ENCODE measurements at places on chromosomes 5 and 9.

DNA sequence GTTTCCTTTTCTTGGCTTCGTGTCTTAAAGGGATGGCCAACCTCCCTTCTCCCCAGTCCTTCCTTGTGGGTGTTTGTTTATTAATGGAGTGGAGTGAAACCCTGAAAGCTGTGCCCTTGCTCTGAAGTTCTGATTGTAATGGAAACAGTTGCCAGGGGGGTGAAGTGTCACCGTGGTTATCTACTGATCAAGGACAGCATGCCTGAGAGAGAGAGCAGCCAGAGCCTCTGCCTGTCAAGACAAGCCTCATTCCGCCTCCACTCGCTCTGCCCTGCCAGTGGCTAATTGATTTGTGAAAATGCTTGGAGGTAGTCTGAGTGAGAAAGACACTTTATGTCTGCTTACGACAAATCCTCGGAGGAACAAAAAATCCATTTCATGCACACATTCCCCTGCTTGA, 143.7 kb upstream of the SLC30A5 start:
- no peak for DNase-seq

GRCh38 chr9:84538879-84539278, 130.7 kb upstream of the NTRK2 start:
- DNase-seq: no peak

DNA sequence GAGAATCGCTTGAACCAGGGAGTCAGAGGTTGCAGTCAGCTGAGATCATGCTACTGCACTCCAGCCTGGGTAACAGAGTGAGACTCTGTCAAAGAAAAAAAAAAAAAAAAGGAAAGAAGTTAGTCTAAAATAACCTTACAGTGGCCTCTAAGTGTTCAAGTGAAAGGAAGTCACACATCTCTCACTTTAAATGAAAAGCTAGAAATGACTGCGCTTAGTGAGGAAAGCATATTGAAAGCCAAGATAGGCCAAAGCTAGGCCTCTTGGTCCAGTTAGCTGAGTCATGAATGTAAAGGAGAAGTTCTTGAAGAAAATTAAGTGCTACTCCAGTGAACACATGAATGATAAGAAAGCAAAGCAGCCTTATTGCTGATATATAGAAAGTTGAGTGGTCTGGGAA, 38.1 kb downstream of the ITGA1 start:
- DNase-seq: no peak

GRCh38 chr9:69344459-69344858, 19.4 kb downstream of the ENTREP1 start:
- DNase-seq: no peak

DNA sequence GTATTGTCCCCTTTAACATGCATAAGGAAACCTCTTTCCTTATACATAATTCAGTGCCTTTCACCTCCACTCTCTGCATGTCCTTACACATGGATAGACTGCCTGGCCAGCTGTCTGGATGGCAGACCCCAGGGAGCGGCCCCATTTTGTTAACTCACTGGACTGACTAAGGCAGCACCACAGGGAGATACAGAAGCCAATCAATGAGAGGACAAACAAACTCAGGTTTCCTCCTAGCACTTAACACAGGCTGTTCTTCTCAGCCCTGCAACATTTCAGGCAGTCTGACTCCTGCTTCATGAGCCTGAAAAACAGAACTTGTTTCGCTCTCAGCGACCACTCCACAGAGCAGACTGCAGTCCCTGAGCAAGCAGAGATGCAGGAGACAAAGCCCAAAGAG, 135.4 kb upstream of the RASEF start:
- DNase-seq: no peak

GRCh38 chr9:114893221-114894010, 37.0 kb downstream of the TNFSF8 start:
- no peak for DNase-seq

DNA sequence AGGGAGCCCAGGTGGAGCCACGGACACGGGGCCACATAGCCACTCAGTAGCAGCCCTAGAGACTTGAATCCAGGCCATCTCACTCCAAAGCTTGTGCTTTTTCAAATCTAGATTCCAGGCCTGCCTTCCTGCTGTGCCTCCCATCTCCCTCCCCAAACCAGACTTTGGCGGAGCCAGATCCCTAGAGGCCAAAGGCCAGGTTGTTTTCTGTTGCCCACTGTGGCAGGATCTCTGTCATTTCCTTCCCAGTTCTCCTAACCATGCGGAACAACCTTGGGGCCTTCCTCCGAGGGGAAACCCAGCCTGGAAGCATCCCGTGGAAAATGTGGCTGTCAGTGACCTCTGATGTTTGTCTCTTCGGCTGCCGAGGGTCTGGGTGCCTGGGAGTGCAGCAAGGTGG, 16.4 kb upstream of the RPS14 start:
- DNase-seq: no peak

GRCh38 chr5:52378237-52378636, 409.5 kb upstream of the ITGA1 start:
- DNase-seq: no peak

DNA sequence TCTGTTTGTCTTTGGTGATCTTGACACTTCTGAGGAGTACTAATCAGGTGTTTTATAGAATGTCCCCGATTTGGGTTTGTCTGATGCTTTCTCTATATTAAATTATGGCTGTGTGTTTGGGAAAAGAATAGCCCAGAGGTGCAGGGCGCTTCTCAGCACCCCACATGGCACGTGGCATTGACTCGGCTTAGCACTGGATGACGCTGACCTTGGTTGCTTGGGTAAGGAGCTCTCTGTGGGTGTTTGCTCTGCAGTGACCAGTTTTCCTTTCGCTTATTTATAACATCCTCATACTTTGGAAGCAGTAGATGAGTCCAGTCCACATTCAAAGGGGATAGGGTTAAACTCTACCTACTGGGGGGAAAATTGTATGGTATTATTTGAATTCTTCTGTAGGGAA, 12.5 kb upstream of the FAM120AOS start:
- DNase-seq: no peak

GRCh38 chr5:90519081-90519480, 10.3 kb downstream of the LYSMD3 start:
- no peak for DNase-seq

DNA sequence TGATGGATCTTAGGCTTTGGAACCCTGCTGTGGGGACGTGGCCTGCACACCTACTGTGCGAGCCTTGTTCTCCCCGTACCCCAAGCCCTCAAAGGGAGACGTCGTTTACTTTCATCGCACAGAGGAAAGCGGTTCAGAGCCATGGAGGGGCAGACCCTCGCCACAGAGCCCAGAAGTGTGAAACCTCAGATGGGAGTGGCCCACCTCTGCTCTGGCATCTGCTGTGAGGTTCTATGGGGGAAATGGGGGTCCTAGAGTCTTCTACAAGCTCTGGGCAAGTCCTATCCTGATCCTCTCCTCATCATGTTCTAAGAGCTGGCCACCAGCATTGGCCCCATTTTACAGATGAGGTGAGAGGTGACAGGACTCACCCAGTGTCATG, 3.7 kb upstream of the RNF44 start:
- no peak for DNase-seq

- DNase-seq: no peak
Measured at GRCh38 chr9:111945216-111945615, 48.6 kb downstream of the UGCG start.

DNA sequence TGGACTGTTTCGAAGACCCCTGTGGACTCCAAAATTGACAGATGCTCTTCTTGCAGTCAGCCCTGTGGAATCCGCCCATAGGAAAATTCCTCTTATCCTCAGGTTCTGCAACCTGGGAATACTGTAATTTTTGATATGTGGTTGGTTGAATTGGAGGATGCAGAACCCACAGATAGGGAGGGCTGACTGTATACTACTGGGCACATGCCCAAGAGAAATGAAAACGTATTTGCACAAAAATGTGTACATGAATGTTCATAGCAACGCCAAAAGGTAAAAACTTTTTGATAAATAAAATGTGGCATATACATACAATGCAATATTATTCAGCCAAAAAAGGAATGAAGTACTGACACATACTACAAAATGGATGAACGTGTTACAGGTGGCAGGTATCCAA, 1.9 kb upstream of the SNAPC3 start:
- no peak for DNase-seq

DNA sequence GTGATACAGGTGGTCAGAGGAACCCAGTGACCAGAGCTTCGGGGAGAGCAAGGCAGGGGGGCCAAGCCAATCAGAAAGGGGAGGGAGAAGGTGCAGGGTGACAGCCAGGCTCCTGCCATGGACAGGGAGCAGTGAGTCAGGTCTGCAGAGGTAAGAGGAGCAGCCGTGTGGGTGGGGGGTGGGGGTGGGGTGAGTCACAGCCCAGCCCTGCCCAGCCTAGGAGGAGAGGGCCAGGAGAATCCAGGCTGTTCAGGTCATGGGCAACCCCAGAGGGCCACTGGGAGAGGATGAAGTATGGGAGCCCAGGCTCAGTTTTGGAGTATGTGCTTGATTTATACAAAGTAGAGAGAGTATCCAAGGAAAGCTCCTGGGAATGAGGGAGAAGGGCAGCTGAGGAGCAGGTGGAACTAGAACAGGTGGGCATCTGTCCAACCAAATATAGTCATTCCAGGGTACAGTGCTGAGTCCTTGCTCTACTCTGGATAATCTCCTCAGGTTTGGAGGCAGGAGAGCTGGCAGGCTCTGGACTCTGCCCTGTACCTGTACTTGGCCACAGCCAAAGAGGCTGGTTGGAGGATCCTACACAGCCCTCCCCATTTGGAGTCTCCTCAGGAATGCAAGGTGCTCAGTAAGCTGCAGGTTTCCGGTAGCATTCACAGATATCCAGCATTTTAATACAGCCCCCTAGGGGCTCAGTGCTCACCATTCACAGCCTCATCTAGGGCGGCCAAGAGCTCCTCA, 1.6 kb downstream of the HBEGF start:
- no peak for DNase-seq

DNA sequence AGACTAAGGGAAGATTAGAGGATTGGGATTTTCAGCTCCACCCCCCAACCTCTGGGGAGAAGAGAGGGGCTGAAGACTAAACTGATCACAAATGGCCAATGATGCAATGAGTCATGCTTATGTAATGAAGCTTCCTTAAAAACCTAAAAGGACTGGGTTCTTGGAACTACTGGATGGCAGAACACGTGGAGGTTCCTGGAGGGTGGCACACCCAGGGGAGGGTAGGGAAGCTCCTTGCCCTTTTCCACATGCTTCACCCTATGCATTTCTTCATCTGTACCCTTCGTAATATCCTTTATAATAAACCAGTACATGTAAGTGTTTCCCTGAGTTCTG, 48.6 kb downstream of the ARHGEF28 start:
- no peak for DNase-seq

DNA sequence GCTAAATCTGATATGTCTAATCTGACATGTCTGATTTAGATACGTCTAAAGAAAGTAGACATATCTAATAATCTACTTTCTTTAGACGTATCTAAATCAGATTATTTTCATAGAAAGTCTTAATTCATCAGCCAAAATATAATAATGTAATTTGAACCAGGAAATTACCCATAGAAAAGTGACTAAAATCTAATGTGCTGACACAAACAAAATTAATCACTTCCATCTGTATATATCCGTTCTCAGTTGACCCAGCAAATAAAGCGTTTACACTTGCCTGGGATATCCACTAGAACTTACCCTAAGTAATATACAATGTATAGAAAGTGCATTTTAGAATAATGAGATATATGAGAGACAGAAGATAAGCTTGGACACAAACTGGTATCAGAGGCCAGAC, 56.7 kb downstream of the TTLL11 start:
- DNase-seq: no peak

- peak; percentile 16 for DNase-seq
Measured at GRCh38 chr9:122122903-122123632, 30.0 kb upstream of the TTLL11 start.

- DNase-seq: no peak
Measured at GRCh38 chr9:99859243-99859980, 37.7 kb downstream of the NR4A3 start.

GRCh38 chr5:143955141-143955540, 143.2 kb downstream of the HMHB1 start:
- peak; percentile 54 for DNase-seq

- no peak for DNase-seq
Measured at GRCh38 chr5:145774442-145774841, 60.7 kb downstream of the PRELID2 start.

DNA sequence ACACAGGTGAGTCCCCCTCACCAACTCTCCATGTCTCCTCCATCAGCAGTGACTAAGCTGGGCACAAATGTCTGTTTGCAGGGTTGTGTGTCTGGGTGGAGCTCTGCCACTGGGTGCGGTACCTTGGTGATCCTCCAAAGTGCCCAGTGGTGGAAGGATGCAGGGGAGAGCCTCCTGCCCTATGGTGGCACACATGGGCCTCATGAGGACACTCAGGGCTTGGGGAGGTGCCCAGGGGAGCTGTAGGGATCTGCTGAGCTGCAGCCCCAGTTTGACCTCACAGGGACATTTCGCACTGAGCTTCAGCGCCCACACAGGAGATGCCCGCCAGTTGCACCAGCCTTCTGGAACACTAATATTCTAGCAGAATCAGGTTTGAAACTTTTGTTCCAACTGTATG, 29.5 kb downstream of the S1PR3 start:
- no peak for DNase-seq

- DNase-seq: no peak
Measured at GRCh38 chr5:126512451-126512850, 82.6 kb downstream of the ALDH7A1 start.

DNA sequence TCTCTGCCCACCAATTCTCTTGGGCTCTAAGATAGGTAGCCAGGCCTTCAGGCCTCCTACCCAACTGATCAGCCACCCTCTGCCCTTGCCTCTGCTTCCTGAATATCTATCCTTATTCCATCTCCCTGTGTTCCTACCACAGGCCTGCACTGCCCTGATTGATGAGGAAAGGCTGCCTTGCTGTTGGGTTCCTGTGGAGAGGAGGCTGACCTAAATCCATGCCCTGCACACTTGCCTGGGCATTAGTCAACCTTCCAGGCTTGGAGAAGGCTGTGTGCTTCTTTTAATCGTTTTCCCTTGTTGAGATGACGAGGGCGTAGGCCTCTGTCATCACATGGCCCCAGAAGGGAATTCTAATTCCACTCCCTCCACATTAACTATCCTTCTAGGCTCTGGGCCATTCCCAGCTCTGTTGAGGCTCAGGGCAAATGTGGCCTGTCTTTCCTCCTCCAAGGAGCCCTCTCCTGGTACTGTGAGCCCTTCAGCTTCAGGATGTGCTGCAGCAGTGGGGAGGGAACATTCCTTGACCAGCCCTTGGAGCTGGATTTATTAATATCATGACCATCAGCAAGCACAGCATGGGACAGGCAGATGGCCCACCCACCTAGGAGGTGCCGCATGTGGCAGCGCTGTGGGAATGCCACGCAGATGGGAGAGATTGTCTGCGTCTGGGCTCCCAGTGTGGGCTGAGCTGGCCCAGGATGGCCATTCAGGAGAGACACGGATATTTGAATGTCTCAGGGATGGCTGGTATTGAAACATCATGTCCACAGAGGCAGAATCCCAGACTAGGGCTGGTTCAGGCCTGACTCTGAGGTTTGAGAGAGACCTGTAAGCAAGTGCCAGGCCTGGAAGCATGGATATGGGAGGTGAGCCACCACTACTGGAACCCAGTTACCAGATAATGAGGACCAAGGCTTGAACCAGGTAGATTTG, 40.9 kb downstream of the ANGPTL2 start:
- DNase-seq: no peak

DNA sequence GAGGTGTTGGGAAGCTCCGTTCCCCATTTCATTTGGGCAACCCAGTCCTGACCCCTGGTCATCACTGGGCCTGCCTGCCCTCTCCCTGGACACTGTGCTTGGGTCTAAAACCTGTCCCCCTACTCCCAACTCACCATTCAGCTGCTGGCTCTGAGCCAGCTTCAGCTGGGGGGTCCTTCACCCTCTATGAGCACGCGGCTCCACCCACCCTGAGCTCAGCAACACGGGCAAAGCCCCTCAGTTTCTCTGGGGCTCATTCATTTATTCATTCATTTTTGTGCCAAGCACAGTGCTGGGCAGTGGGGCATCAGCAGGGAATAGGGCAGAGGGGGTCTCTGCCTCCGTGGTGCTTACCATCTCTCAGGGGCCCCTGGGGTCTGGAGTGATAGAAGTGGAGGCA, 199.8 kb upstream of the MVB12B start:
- no peak for DNase-seq

Data from skeletal muscle cell (primary cell).